ENCODE measurements at places on chromosomes 7 and 10.

DNA sequence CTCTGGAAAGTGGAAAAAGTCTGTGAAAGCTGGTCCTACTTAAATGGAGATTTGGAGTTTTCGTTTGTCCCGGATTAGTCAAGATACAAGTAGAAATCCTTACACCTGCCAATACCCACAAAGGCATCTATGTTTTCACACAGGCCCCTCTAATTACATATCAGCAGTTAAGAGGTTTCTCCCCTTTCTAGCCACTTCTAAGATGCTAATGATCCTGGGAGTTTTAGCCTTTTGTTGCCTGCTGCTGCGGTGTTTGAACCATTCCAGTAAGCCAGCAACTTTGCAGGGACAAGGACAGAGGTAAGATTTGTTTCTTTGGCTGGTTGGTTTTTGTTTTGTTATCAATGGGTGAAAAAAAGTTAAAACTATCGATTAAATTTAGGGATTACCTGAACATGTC, 5.8 kb upstream of the C1QL3 start:
- DNase-seq = no peak

DNA sequence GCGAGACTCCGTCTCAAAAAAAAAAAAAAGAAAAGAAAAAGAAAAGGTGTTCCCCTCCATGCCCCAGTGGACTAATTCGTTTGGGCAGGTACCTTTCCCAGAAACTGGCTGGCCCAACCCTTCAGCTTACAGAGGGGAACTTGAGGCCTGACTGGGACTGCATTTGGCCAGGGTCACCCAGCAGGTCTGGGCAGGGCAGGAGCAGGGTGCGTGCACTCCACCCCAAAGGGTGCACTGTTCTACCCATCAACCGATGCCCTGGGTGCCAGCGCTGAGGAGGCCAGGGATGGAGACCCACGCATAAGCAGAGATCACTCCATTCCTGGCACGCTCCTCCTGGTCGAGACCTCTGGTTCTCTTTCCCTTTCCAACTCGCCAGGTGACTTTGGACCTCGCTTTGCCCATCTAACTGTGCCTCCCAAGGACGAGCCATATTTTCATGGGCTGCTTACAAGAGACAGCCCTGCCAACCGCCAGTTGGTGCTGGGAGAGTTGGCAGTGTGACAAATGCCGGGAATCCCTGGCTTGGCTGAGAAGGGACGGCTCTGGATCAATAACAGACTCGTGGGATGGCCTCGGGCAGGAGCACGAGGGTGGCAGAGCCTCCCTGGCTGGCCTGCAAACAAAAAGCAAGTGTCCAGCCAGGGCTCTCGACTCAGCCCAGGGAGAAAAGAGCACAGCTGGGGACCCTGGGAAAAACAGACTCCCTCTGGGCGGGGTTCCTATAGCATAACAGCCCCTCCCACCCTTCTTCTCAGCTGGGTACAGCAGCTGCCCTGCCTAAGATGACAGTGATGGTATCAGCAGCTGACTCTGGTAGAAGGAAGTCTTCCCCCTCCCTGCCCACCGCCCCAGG, 7.9 kb downstream of the HSPB1 start:
- no peak for DNase-seq

GRCh38 chr7:104983076-104983577, 30.9 kb upstream of the KMT2E start:
- no peak for DNase-seq

GRCh38 chr10:70782086-70782745, 3.0 kb downstream of the TBATA start:
- no peak for DNase-seq

GRCh38 chr7:117385363-117386109, 41.8 kb downstream of the ASZ1 start:
- DNase-seq = no peak

Measured in CD4-positive, alpha-beta T cell (primary cell).